ENCODE measurements at places on chromosomes 12 and 14.

GRCh38 chr12:102426599-102427542 is 53.5 kb downstream of the IGF1 start:
- no peak for DNase-seq

- DNase-seq = no peak
These were observed 24.5 kb downstream of the GPRC5D start for GRCh38 chr12:12927211-12928079.

DNA sequence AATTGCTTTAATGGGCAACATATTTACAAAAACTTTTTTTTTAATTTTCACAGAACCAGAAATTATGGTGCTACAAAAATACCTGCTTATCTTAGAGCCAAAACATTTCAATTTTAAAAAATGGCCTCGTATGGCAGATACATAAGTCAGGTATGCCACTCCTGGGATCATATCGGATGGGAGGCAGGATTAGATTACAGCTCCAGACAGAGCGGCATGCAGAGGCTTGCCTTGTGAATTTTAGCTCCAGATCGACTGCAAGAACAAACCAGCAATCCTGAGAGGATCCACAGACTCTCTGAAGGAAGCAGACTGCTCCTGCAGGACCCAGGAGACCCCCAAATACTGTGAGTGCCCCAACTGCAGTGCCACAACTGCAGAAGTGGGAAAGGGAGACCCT is 169.3 kb upstream of the AMIGO2 start:
- DNase-seq = no peak

DNA sequence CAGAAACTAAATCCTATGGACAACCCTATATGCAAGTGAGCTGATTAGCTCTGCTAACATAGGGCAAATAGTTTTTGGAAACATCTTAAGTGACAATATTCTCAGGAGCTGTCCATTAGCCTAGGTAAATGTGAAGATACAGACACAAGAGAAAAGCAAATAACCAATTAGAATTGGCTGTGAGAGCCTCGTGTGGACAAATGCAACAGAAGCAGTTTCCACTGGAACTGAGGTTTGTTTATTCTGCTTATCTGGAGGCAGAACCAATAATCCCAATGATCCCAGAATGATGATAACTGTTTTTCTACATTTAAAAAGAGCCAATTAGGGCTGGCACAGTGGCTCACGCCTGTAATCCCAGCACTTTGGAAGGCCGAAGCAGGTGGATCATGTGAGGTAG is 43.2 kb upstream of the YAF2 start:
- no peak for DNase-seq
